Stomach (tissue), 19 donors: ENCODE measurements at places on chromosomes 12 and 14. TPM values are rescaled to one million over a fixed set of nuclear protein-coding genes. Genes with fewer than 3 reads are reported as not detected.

DNA sequence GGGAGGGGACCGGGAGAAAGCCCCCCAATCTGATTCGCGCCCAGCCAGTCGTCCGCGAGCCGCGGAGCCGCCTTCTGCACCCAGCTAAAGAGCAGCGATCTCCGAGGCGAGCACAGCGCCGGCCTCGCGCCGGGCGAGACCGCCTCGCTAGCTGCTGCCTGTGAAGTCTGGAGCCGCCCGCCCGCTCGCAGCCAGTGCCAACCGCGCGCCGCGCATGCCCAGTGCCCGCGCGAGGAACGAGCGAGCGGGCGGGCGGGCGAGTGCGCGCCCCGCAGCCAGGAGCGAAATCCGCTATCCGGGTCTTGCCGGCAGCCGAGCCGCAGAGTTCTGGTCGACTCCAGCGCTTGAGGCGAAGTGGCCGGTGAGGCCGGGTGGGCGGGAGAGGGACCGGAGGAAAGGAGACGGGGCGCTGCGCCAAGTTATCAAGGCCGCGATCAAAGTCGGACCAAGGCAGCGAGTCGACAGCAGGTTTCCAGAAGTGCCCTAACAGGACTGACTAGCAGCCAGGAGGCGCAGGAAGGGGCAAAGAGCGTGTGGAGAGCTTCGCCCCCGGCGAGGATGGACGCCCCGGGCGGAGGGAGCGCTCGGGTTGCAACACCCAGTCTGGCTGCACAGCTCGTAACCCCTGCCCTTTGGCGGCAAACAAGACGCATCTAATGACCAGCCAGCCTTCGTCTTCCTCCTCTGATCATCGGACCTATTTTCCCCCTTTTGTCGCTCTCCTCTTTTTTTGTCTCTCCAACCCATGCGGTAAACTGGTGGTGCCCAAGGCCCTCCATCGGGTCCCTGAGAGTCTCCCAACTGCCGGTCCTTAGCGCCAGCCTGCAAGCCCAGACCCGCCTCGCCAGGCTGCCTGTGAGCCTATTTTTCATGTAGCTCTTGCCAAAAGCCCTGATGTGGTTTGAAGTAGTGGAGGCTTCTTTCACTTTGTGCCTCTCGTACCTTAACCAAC is at the start of gene EPS8:
Gene EPS8 (minus strand): TSS at position 169 of the 952 bp plus-strand sequence. CDS start 106,437 bp downstream, outside the sequence.
- peak; percentile 93 for DNase-seq

DNA sequence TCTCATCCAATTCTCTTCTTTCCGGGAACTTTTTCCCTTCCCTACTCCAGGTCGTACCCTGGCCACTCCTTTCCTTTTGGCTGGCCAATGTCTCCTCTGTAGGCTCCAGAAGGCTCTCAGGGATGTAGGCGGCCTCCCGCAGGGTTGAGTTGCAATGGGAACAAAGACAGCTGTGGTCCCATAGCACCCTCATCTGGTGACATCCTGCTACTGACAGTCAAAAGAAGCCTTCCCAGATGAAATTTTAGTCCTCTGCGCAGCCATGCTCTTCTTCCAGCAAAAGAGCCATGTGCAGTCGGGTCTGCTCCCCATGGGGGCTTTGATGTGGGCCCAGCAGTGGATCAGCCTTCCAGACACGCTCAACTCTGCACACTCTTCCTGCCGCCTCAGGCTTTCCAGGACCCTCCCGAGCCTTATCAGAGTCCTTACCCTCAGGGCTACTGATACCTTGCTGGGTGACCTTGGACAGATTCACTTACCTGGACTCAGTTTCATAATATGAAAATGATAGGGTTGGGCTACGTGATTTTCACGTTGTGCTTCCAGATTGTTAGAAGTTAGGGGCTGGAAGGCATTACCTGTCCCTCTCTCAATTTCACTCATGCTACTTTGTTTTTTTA is 5.5 kb upstream of the CELA1 start:
- no peak for DNase-seq

GRCh38 chr14:28365510-28365909 is 401.1 kb upstream of the FOXG1 start:
- DNase-seq: no peak

- no peak for DNase-seq
Measured at GRCh38 chr14:105421723-105422615, 2.3 kb downstream of the MTA1 start.

DNA sequence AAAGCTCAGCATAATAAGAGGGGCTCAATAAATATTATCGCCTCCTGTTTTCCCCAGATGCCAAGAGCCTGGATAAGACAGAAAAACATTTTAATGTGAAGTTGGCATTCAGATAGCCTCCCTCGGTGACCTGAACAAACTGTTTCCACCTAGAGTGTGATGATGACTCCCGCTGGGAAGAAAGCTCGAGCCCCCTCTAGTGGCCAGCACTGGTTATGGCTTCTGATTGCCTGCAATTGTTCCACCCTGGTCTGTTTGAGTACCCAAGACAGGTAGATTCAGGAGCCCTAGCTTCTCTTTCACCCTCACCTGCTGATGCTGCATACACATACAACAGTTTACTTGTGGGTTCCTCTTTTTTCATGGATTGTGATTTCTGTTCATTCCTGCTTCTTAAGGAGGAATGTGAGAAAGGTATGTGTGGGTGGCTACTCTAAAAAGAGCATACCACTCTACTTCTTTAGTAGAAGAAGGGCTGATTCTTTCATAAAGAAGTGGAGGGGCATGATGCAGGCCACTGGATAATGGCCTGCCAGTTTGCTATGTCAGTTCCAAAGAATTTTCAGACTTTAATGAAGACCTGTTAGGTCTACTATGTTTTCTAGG is 6.4 kb downstream of the ERG28 start:
- peak; percentile 88 for DNase-seq

DNA sequence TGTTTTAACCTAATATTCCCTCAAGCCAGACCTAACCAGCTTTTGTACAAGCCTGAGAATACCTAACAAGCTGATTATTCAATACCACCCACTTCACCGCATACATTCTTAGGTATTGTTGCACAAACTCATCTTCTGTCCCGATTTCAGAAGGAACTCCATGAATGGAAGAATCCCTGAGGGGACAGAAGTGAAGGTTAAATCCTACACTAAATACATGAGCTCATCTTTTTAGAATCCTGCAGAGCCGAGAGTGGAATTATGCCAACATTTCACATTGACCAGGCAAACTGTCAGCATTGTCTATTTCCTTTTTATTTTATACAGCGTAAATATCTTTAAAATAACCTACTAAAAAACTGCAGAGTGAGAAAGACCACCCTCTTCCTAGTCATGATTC is 140.7 kb upstream of the PRICKLE1 start:
- DNase-seq: no peak

DNA sequence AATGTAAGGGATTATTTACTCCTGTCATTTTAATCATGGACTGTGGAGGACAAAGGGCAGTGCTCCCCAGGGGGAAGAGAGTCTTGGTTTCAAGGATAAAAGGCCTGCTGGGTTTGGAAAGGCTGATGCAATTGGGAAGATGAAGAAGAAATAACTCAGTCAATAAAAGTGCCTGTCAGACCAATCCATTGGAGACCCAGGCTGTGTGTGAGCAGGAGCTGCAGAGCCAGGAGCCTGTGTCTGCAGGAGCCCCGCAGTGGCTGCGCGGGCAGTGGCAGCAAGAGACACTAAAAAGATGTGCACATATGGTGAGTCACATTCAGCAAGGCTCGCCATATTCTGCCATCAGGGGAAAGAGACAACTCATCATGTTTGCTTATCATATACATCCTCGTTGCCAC is 90.4 kb downstream of the CRACR2A start:
- no peak for DNase-seq

DNA sequence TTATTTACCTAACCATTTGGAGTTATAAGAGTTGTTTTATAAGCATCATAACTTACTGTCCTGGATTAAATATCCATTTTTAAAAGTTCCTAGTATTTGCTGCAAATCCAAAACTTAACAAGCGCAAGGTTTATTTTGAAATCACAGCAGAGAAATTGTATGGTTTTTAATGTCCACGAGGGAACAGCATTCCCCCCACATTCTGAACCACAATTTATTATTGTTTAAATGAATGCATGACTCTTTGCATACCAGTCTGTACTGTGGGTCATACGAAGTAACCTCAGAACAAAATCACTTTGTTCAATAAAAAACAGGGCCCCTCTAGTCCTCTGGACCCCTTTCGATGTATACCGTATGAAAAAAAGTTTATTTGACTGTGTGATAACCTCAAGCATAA is 75.9 kb downstream of the DACT1 start:
- no peak for DNase-seq

DNA sequence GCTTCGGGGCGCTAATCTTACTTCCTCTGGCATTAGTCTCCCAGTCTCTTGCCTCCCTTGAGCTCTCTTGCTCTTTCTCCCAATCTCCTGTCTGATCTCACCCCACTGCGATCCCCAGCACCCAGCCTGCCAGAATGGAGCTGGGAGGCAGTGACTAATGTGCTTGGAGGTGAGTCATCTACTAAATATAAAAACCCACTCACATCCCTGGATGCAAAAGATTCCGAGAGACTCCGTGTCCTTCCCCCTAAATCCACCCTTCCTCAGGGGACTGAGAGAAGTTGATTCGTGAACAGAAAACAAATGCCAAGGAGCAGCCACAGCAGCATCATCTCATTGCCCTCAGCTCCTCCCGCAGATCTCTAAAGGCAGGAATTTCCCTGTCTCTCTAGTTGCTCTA is 45.7 kb upstream of the KCNA5 start:
- no peak for DNase-seq

GRCh38 chr12:43210485-43211192 is 341.4 kb downstream of the ADAMTS20 start:
- DNase-seq: no peak

DNA sequence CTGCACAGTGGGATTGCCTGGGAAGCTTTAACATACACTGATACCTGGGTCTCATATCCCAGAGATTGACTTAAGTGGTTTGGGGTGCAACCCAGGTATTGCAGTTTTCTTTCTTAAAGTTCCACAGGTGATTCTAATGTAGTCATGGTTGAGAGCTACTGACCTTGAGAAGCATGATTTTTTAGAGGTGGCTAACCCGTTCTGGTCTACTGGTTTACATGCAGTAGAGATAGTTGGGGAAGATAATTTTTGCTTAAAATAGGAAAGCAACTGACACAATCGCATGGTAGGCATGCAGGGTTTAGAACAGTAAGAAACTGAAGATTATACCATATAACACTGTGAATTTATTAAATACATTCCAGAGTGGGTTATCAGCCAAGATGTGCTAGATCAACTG is 134.2 kb upstream of the DNM1L start:
- DNase-seq: no peak

GRCh38 chr14:68268197-68268596 is 448.6 kb downstream of the RAD51B start:
- no peak for DNase-seq

- no peak for DNase-seq
Measured at GRCh38 chr12:68176257-68176656, 16.7 kb upstream of the IFNG start.

- DNase-seq: no peak
Measured at GRCh38 chr12:47314996-47315395, 235.2 kb upstream of the AMIGO2 start.

DNA sequence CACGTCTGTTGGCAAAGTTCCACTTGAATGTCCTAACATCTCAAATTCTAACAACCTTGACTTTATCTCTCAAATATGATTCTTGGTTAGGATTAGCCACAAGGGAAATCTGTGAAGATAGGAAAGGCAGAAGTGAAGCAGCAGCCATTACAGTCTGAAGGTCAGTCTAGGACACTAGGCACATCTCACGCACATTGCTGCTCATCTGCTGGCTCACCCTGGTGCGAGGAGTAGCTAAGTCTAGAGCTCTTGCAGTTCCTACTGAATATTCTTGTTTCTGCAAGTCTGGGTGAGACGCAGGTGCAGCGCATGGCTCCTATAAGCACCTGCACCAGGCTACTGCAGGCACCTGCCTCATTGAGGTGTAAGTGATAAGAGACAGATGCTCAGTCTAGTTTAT is 6.4 kb upstream of the SLC25A3 start:
- DNase-seq: no peak

- DNase-seq: no peak
Measured at GRCh38 chr12:74641694-74642093, 104.1 kb downstream of the ATXN7L3B start.

Gene EGLN3
- total RNA-seq: 71.2 TPM

Gene MYF5
- not detected for total RNA-seq

Gene PMCH
- total RNA-seq: not detected

Gene HCAR1
- 2.0 TPM for total RNA-seq
